NCI-H1105 (cell line): ENCODE measurements at places on chromosomes 2 and 18.

GRCh38 chr2:100196786-100197494, 54.5 kb upstream of the AFF3 start:
- DNase-seq: no peak

DNA sequence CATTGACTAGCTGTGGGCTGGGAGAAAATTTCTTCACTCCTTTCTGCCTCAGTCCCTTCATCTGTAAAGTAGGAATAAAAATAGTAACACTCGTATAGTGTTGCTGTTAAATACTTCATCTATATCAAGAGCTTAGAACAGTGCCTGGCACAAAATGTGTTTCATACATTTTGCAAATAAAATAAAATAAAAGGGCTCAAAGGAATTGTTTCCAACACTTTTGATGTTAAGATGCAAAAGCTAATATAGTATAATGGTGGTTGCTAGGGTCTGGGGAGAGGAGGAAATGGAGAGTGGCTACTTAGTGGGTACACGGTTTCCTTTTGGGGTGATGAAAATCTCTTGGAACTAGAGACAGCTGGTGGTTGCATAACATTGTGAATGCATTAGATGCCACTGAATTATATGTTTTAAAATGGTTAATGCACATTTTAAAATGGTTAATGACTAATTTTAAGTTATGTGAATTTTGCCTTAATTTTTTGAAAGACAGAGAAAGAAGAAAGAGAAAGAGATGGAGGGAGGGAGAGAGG, 542.1 kb upstream of the ID2 start:
- no peak for DNase-seq

DNA sequence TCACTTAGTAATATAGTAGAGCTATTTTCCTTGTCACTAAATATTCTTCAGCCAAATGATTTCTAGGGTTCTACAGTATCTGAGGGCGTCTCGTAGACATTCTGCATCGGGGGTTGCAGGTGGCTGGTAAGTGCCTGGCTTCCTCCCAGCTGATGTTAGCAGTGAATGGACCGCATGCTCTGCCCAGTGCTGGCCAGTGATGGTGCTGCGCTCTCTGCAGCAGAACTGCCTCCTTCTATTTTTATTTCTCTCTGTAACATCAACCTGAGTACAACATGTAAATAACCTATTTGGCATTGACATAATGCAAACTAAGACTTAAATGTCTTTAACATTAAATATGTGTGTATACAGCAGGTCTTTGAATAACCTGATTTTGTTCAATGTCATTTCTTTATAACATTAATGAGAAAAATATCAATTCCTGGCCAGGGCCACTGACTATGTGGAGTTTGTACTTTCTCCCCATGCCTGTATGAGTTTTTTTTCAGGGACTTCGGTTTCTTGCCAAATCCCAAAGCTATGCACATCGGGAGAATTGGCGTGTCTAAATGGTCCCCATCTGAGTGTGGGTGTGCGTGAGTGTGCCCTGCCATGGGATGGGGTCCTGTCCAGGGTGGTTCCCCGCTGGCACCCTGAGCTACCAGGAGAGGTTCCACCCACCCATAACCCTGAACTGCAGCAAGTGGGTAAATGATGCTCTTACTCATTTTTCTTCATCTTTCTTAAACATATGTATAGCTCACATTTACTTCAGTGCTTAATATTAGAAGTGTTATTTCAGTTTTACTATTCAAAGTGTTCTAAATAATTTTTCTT, 278.2 kb upstream of the EPAS1 start:
- DNase-seq: no peak

- DNase-seq: no peak
Measured at GRCh38 chr18:74217476-74218143, 69.3 kb downstream of the TIMM21 start.

GRCh38 chr18:65365245-65365980, 385.4 kb upstream of the CDH7 start:
- DNase-seq: no peak

DNA sequence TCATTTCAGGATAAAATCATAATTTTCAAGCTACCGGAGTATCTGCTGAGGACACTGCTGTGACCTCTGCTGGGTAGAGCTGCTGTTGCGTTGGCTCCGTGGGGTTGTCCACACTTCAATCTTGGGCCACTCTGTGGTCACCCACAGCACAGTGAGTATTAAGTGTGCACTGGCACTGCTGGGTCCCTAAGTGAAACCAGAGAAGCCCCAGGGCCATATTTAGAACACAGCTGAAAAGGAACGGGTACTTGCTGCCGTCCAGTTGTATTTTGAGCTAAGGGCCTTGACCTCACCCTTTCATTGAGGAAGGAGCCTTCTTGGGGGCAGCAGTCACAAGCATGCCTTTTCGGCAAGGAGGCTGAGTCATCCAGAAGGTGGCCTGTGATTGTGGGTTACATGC, 10.1 kb downstream of the SLC9A4 start:
- no peak for DNase-seq
